Effector CD4-positive, alpha-beta T cell (primary cell): ENCODE measurements at places on chromosomes 1 and 21.

DNA sequence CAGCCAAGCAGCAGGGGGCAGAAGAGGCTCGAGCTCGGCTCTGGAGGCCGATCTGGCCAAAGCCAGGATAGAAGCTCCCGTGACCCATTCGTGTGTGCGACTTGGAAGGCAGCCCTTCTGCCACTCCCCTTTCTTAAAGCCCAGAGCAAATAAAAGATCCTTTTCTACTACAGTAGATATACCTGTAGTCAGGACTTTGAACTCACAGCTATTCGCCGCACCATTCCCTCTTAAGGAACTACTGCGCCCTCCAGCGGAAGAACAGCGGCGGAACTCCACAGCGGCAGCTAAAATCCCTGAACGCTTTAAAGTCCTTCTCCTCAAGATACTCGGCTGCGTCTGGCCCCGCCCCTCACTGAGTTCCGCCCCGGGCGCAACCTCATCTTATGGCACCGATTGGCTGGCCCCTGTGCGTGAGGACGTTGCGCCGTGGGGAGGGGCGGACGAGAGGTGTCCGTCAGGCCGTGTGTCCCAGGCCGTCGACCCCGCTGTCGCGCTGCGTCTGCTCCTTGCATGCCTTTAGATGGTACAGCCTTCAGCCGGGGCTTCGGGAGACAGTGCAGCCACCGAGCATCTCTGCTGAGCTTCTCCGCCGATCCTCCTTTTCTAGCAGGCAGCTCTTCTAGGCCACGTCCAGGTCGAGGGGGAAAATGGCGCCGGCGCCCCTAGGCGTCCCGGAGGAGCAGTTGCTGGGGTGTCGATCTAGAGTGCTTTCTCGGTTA lies at the start of gene LRIG2:
Gene LRIG2 (plus strand): TSS at position 442 of the 722 bp plus-strand sequence. CDS start 209 bp downstream, at position 651.
- peak; percentile 97 for DNase-seq

- no peak for DNase-seq
Observed at GRCh38 chr1:161706113-161706481, 932 bp upstream of the FCRLA start.

DNA sequence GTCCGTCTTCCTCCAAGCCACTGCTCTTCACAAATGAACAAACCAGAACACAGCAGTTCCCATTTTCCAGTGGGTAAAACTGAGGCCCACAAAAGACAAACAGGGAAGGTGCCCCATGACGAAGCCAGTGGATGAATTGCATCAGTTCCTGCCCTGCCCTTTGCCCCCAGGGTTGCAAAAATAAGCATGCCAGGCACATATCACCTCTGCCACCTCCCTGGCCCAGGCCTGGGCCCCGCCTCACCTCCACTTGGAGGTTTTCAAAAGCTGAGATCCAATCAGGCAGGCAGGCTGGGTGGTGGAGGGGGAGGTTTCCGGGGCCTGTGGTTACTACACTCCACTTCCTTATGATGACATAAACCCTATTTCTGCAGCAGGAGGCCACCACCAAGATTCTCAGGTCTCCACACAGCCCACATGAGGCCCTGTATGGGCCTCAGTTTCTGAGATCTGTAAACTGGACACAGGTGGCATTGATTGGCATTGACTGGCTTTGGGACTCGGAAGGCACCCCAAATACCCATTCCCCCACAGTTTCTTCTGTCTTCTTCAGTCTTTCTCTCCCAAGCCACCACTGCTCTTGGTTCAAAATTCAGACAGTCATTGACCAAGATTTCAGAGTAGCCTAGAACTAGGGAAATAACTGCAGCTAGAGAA lies 4.1 kb downstream of the KIF21B start:
- DNase-seq: peak; percentile 85

DNA sequence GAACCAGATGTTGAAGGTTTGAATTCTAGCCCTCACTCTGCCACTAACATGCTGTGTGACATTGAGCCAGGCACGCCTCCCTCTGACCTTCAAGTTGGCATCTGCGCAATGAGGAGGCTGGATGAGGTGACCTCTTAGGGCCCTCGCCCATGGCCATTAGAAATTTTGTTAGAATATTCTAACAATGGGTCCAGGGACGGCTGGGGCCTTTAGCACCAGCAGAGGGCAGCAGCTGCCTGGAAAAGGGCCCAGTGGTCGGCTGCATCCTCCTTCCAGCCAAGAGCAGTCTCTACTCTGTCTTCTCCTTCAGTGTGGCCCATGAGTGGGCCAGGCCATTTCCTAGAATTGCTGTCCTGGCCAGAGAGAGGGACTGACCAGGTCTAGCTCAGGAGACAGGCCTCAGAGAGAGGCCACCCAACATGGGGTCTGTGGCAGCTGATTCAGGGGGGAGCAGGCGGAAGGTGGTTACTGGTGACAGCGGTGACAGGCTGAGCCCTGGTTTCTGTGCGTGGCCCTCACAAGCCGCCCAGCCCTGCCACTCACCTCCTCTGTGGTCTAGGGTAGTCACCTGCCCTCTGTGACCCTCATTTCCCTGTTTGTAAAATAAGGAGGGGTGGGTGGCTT lies 101.3 kb upstream of the ACTL8 start:
- DNase-seq: no peak

DNA sequence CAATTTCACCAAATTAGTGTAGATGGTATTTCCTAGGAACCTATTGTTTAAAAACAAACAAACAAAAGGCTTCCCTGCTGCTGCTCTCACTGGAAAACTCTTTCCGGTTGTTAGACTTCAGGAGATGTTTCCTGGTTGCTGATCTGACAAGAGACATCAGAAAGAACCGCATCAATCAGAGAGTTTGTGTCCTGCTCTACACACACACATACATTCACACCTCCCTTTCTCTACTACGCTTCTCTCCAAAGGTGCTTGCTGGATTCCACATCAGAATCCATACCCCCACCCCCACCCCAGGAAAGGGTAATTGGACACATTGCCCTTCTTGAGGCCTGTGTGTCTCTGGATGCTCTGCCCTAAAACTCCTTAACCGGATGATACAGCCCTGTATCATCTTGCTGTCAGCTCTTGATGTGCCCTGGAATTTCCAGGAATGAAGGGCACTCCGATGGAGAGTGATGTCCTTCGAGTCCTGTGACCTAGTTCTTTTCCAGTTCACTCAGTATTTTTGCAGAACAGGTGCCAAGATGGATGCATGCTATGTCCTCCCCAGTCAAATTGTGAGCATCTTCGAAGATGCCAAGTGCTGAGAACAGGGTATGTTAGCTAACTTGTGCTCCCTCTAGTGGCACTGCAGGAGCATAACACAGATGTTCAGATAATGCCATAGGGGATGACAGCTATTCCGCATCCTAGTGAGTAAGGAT lies 113.7 kb upstream of the SLC35F3 start:
- DNase-seq: peak; percentile 2

DNA sequence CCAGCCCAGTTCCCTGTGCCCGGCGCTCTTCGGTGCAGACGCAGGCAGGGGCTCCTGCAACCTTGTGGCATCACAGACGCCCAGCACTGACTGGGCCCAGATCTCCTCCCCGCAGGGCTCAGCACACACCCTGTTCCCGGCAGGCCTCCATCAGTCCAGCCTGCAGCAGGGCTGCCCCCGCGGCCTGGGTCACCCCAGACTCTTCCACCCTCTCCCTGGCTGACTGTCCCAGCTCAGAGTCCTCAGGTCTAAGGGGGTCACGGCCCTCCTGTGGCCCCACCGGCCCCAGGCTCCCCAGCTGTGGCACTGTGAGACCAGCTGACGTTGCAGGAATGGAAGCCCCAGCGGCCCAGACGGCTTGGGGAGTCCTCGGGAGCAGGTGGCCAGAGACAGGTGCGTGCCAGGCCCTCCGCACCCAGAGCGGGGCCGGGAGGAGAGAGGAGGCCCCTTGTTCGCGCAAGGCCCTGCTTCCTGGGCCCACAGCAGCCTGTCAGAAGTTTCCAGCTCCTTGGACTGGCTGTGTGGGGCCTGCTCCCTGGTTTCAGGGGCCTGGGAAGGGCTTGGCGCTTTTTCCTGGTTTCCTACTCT lies 4.2 kb downstream of the B3GALT6 start:
- no peak for DNase-seq

- no peak for DNase-seq
Observed at GRCh38 chr1:109383854-109384253, 13.9 kb downstream of the SORT1 start.

DNA sequence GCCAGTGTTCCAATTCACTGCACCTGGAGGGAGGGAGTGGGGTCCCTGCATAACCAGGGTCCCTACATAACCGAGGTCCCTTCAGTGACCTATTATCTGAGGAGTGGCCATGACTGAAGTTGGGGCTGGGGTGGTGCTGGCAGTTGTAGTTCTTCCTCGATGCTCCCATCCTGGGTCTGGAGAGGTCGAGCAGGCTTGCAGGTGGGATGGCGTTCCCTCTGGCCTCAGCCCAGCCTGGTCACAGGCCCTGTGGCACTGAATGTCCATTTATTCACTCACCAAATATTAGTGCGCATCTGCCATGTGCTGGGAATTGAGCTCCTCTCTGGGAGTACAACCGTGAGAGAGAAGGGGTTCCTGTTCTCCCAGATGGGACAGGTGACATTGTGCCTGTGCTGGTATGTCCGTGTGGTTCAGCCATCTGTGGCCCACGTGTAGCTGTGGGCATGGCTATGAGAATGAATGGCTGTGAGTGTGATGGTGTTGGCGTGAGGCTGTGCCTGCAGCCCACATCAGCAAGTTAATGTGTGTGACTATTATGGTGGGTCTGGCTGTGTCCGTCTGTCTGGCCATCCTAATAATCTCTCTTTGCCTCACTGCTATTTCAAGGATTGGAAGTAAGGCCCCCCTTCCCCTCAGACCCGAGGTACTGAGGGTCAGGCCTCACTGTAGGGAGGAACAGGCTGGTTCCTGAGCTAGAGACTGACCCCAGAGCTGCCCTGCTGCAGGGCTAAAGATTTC lies 3.9 kb upstream of the SLC6A9 start:
- no peak for DNase-seq

DNA sequence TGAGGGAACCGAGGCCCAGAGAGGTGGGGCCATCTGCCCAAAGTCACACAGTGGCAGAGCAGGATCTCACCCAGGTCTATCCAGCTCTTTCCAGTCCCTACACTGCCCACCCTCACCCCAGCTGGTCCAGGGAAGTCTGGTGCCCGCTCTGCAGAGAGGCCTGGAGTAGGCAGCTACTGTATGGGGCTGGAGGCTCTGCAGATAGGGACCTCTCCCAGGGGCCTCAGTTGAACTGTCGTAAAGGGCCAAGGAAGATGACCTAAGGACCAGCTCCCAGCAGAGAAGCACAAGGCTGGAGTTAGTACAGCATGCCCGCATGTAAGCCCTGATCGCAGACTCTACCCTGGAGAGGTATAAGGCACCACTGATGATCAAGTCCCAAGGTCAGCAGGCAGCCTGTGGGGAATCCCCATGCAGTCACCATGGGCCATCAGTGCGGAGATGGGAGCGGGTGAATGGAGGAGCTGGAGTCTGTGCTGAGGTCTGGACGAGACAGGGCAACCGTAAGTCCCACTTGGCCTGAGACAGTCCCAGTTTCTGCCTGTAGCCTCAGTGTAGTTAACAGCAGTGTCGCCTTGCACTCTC lies 320.2 kb downstream of the MATN1 start:
- no peak for DNase-seq

DNA sequence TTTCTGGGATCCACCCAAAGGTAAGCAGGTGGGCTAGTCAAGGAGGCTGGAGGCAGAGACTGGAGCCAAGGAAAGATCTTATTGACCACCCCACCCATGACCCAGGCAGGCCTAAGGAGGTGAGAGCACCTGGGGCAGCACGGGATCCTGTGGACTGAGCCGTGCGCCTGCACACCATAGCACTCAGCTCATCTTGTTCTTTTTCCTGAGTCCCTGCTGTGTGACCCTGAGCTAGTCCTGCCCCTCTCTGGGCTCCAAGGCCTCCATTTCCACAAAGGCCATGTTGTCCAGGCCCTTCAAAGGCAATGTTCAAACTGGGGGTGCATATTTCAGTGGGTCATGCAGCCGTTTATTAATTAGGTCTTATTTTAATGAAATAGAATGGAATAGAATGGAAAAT lies 7.2 kb downstream of the FAM131C start:
- no peak for DNase-seq

GRCh38 chr1:51559064-51559500 lies 40.0 kb upstream of the EPS15 start:
- no peak for DNase-seq

DNA sequence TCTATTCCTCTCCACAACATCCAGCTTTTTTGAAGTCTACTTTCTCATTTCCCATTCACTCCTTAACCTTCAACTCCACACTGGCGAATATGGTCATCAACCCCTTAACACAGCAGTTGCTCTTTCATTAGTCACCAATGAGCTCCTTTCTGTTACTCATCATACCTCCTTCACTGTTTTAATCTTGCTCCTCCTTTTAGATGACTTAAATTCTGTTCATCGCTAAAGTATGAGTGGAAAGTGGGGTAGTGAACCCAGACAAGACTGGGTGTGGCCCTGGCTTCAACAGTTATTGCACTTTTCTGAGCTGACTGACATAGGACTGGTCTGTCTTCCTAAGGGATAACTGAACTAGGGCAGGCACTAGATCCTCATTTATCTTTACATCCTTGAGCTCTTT lies 51.3 kb downstream of the AKT3 start:
- DNase-seq: no peak

DNA sequence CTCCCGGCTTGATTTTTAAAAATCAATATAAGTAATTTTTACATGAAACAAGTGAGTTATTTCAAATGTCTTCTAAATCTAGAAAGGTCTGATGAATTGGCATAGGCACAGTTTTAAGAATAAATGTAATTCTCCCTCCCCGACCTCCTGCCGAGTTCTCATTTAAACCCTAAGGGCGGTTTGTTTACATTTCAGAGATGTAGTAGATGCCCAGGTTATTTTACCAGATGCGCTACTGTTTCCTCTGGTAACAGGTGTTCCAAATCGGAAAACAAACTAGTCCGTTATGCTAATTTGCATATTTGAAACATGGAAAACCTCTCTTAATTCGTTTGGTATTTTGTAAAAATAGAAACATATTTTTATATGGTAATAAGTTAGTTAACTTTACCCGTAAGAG lies 53.8 kb upstream of the CFAP126 start:
- DNase-seq: no peak

- DNase-seq: no peak
Observed at GRCh38 chr1:203528976-203529835, 35.3 kb downstream of the OPTC start.

DNA sequence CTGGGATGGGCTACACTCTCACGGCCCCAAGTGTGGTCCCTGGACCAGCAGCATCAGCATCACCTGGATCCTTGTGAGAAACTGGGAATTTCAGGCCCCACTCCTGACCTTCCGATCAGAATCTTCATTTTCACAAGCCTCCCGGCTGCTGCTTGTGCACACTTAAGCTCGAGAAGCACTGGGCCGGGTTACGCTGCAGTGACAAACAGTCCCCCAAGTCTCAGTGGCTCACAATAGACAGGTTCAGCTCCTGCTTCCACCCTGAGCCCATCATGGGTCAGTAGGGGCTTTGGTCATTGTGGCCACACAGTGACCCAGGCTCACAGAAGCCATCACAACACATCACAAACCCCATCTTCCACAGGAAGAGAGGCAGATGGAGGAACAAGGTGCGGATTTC lies 63.5 kb downstream of the FHAD1 start:
- DNase-seq: no peak

- no peak for DNase-seq
Observed at GRCh38 chr1:31670593-31670964, 25.9 kb upstream of the PEF1 start.

GRCh38 chr1:239802275-239802674 lies 289.4 kb upstream of the FMN2 start:
- no peak for DNase-seq
